Kidney (tissue), 22 donors: ENCODE measurements at places on chromosomes 3 and 15. TPM values are rescaled to one million over a fixed set of nuclear protein-coding genes. Genes with fewer than 3 reads are reported as not detected.

- H3K36me3 ChIP-seq: no peaks in the 10 kb centered on the region
- no peaks in the 10 kb centered on the region for H3K27me3 ChIP-seq
- no peak overlapping the region for H3K4me3 ChIP-seq
- no peak overlapping the region for H3K27ac ChIP-seq
Observed at GRCh38 chr3:188590557-188590956, 436.6 kb downstream of the LPP start.

DNA sequence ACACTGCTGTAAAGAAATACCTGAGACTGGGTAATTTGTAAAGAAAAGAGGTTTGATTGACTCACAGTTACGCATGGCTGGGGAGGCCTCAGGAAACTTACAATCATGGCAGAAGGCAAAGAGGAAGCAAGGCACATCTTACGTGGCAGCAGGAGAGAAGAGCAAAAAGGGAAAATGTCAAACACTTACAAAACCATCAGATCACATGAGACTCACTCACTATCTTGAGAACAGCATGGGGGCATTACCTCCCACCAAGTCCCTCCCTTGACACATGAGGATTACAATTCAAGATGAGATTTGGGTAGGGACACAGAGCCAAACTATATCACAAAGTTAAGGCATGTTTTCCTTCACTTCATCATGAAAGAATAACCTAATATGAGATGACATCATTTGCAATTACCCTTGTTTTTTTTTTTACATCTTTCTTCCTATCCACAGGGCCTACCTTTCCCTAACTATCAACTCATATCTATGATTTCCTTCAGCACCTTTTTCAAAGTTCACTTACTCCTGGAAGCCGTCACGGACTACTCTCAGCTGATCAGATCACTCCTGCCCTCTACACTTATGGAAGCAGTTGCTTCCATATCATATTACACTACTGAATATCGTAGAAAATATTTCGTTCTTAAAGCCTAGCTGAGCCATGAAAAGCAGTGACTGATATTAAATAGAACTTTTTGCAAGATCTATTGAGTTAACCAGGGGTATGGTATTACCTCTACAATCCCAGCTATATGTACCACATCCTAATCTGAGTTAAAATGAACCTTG is 25.5 kb upstream of the ATP8B4 start:
- H3K27ac ChIP-seq: no peak overlapping the region
- no peaks in the 10 kb centered on the region for H3K4me1 ChIP-seq
- no peaks in the 10 kb centered on the region for H3K27me3 ChIP-seq
- DNase-seq: no peak

- no peak overlapping the region for H3K4me3 ChIP-seq
- no peaks in the 10 kb centered on the region for H3K4me1 ChIP-seq
- no peaks in the 10 kb centered on the region for H3K36me3 ChIP-seq
- H3K27me3 ChIP-seq: no peaks in the 10 kb centered on the region
- no peak for DNase-seq
Observed at GRCh38 chr15:51137880-51138430, 43.2 kb upstream of the TNFAIP8L3 start.

GRCh38 chr3:194811118-194811517 is 125.4 kb downstream of the FAM43A start:
- no peaks in the 10 kb centered on the region for H3K36me3 ChIP-seq
- H3K4me3 ChIP-seq: no peak overlapping the region
- no peak for DNase-seq
- no peaks in the 10 kb centered on the region for H3K4me1 ChIP-seq

GRCh38 chr15:82113106-82113715 is 67.4 kb upstream of the MEX3B start:
- H3K27me3 ChIP-seq: no peaks in the 10 kb centered on the region
- no peaks in the 10 kb centered on the region for H3K4me1 ChIP-seq
- DNase-seq: no peak

DNA sequence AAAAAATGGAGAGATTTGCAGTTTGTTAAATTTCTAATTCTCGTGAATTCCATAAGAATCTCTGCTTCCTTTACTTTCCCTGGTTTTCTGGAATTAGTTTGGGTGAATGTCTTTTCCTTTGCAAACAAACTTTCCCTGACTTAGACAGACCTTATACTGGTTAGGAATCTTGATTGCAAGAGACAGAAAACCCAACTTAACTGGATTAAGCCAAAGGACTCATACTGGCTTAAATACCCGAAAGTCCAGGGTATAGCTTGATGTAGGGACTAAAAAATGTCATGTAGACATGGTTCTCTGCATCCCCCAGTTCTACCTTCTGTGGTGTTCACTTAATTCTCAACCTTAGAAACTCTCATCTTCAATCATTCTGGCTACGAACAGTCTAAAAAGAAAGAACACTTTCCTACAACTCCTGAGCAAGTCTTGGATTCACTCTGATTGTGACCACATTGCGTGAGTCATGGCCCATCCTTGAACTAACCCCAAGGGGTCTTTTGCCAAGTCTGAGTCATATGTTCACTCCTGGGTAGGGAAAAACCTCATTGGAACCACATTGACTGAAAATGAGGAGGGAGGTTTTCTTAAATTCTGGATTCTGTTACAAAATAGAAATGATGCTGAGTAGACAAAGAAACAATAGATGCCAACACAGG is 136.0 kb upstream of the DAZL start:
- H3K4me1 ChIP-seq: no peaks in the 10 kb centered on the region
- H3K27me3 ChIP-seq: no peaks in the 10 kb centered on the region
- no peak for DNase-seq
- H3K4me3 ChIP-seq: no peak overlapping the region
- no peaks in the 10 kb centered on the region for H3K36me3 ChIP-seq
- H3K27ac ChIP-seq: no peak overlapping the region

- H3K36me3 ChIP-seq: peaks cover 12% of the 10 kb centered on the region
- DNase-seq: no peak
- no peaks in the 10 kb centered on the region for H3K27me3 ChIP-seq
- H3K4me1 ChIP-seq: no peaks in the 10 kb centered on the region
Observed at GRCh38 chr3:129384594-129385323, 43.7 kb downstream of the EFCAB12 start.

DNA sequence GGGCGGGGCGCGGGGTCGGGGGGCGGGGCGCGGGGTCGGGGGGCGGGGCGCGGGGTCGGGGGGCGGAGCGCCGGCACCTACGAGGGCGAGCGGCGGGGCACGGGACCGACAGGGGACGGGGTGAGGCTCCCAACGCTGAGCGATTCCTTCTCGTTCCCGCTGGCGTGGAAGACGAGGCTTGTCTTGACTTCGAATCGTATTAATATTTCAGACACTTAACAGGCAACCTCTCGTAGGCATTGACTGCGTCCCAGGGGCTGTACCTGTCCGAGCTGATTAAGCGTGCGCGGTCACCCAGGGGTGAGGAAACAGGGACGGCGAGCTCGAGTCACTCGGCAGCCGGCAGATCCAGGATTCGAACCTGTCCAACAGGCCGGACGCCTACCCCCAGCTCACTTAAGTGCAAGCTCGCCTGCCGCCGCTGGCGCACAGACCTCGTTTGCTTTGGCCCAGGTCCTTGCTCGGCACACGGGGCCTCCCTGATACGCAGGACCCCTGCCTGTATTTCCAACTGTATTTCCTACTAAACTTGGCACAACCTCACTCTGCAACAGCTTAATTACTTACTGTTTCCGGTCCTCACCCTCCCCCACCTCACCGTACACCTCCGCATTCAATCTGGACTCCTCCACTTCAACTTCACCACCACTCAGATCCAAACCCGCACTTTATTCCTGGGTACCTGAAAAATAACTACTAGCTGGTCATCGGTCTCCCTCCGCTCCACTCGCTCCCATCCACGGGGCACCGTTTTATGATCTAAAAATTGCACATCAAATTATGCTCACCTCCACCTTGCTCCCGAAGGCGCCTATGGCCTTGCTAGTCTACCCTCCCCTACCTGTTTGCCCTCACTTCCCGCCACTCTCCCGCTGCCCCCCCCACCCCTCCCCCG is 722 bp upstream of the ZXDC start:
- peaks cover 5% of the 10 kb centered on the region for H3K4me1 ChIP-seq
- H3K4me3 ChIP-seq: peak overlapping the region; percentile 89
- DNase-seq: peak; percentile 91
- peaks cover 2% of the 10 kb centered on the region for H3K36me3 ChIP-seq
- peak overlapping the region; percentile 92 for H3K27ac ChIP-seq

DNA sequence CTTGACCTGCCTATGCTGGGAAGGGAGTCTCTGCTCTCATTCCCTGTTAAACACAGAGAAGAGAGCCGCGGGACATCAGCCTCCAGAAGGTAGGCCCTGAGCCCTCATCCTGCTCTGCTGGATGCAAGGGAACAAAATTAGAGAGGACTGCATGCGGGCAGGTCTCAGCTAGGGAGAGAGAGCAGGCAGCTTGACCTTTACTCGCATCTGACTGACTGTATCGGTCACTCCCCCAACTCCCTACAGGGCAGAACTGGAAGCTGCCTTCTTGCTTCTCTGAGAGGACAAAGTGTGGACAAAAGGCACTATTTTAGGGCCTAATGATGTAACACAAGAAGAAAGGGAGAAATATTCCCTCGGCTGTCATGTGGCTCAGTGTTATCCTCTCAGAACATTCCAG is 38.7 kb upstream of the ATOSA start:
- H3K27me3 ChIP-seq: no peaks in the 10 kb centered on the region
- H3K27ac ChIP-seq: no peak overlapping the region
- no peaks in the 10 kb centered on the region for H3K4me1 ChIP-seq
- no peak overlapping the region for H3K4me3 ChIP-seq
- no peak for DNase-seq
- no peaks in the 10 kb centered on the region for H3K36me3 ChIP-seq

DNA sequence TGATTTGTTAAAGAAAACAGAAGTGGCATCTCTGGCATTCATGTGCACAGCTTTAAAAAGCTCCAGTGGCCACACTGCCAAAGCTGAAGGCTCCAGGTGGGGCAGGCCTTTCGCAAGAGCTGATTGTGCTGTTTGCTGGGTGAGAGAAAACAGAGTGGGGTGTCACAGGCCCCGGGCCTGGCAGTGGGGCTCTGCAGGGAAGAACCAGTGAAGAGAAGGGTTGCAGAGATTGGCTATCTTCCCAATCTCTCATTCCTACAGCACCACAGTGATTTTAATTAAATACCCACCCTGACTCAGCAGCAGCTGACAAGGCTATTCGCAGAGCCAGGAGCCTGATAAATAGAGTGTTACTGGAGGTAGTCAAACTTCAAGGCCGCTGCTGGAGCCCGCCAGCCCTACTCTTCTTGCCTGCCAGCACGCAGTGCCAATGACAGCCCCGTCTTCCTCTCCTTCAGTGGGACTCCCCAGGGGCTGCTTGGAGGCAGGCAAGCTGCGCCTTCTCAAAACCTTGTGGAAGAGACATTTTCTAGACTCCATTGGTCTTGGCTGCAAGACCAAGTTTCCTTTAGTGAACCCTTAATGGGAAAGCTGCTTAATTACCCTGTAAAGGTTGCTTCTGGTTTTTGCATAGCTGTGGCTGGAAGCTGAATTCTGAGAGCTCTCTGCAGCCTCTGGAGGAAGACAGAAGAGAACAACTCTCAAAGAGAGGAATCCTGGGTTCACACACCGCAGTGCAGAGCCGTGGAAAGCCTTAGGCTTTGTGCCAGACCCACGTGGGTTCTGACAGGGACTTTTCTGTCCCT is 225.8 kb upstream of the SLCO3A1 start:
- H3K36me3 ChIP-seq: no peaks in the 10 kb centered on the region
- no peak for DNase-seq
- H3K4me3 ChIP-seq: no peak overlapping the region
- no peak overlapping the region for H3K27ac ChIP-seq
- H3K4me1 ChIP-seq: no peaks in the 10 kb centered on the region
- H3K27me3 ChIP-seq: no peaks in the 10 kb centered on the region

DNA sequence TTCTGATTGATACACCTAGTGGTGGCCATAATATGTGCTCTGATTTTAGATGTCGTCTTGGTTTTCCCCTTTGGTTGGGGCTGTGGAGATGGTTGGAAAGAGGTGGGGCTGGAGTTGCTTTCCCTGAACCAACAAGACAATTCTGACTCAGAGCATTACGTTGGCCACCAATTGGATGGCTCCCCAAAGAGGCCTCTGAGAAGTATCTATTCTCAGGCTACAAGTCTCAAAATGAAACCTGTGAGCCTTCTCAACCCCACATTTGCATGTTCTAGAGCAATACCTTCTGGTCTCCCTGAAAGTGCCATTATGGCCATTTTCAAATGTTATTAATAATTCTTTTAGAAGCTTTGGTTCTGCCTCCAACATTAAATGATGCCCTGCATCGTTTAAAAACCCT is 188.4 kb upstream of the WNT5A start:
- H3K4me1 ChIP-seq: no peaks in the 10 kb centered on the region
- DNase-seq: no peak
- H3K36me3 ChIP-seq: no peaks in the 10 kb centered on the region
- H3K4me3 ChIP-seq: no peak overlapping the region
- H3K27ac ChIP-seq: no peak overlapping the region
- H3K27me3 ChIP-seq: no peaks in the 10 kb centered on the region

DNA sequence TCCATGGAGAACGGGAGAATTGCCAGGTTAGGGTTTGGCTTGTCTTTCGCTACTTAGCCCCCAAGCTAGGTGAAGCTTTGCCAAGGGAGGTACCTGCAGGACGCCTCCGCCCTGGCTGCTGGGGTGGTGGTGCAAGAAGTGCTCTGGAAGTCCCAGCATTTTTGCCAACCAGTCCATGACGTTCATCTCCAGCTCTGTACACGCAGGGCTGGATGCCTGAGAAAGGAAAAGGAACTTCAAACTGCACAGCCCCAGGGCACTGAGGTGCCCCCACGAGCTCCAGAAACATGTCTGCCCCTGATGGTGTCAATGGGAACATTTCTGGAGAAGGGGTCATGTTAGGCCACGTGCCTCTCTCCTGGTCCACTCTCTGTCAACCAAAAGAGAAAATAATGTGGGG is 8.2 kb downstream of the HDC start:
- no peak overlapping the region for H3K27ac ChIP-seq
- DNase-seq: no peak
- H3K4me1 ChIP-seq: no peaks in the 10 kb centered on the region
- H3K27me3 ChIP-seq: no peaks in the 10 kb centered on the region

GRCh38 chr15:82660378-82660777 is 13.2 kb upstream of the CPEB1 start:
- no peaks in the 10 kb centered on the region for H3K27me3 ChIP-seq
- H3K4me3 ChIP-seq: no peak overlapping the region
- H3K36me3 ChIP-seq: no peaks in the 10 kb centered on the region
- no peaks in the 10 kb centered on the region for H3K4me1 ChIP-seq
- H3K27ac ChIP-seq: no peak overlapping the region

The BLM gene
- 1.1 TPM for polyA plus RNA-seq

The TM6SF1 gene
- polyA plus RNA-seq: 2.6 TPM

The MBD4 gene
- polyA plus RNA-seq: 25.4 TPM

The LYSMD2 gene
- polyA plus RNA-seq: 21.5 TPM

The MB21D2 gene
- polyA plus RNA-seq: 3.2 TPM

The PPP2R3A gene
- polyA plus RNA-seq: 16.6 TPM

The FANCD2OS gene
- polyA plus RNA-seq: not detected

The INKA1 gene
- 9.1 TPM for polyA plus RNA-seq

The A4GNT gene
- polyA plus RNA-seq: not detected

The RASSF1 gene
- 19.1 TPM for polyA plus RNA-seq

The AQP9 gene
- polyA plus RNA-seq: 0.30 TPM

The CPN2 gene
- 15.8 TPM for polyA plus RNA-seq

The POLG gene
- 28.6 TPM for polyA plus RNA-seq

The GRK7 gene
- polyA plus RNA-seq: not detected
